NCI-H69 (cell line): ENCODE measurements at places on chromosomes 1 and 21.

GRCh38 chr1:21322681-21323016 is 32.4 kb upstream of the ECE1 start:
- no peak for DNase-seq

- DNase-seq: no peak
Observed at GRCh38 chr21:26945916-26946675, 20.8 kb downstream of the ADAMTS5 start.

- DNase-seq: no peak
Observed at GRCh38 chr1:172941945-172942344, 108.8 kb downstream of the TNFSF18 start.

DNA sequence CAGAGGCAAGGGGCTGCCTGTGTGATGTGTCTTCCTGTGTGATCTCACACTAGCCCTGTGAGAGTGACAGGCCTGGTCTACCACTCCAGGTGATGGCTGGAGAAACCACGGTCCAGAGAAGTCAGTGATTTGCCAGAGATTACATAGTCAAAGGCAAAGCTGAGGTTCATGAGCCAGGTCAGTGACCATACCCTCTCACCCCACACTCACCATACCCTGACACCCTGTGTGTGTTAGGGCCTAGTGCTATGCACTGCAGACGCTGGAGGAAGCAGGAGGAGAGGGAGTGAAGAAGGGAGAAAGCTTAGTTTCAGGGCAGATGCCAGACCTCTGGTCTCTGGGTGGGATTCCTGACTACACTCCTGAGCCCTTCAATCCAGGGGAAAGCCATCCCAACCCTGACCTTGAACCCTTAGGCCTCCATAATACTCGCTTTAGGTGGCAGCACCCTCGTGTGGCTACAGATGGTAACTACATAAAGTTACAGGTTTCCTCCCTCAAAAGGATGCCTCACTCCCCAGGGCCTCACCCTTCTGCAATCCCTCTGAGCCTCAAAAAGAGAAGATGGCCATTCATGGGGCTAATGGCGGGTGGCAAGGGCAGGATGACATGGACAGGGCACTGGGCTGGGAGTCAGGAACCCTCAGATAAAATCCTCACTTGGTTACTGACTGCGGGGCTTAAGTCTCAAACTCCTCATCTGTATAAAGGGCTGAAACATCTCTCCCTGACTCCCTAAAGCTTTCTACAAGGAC is 20.8 kb upstream of the SDC3 start:
- peak; percentile 48 for DNase-seq

GRCh38 chr1:221761354-221762002 is 19.6 kb upstream of the DUSP10 start:
- DNase-seq: no peak

GRCh38 chr1:172588296-172589291 is 55.6 kb downstream of the SUCO start:
- DNase-seq: no peak

GRCh38 chr1:181038399-181038873 is 4.7 kb downstream of the MR1 start:
- DNase-seq: peak; percentile 91

DNA sequence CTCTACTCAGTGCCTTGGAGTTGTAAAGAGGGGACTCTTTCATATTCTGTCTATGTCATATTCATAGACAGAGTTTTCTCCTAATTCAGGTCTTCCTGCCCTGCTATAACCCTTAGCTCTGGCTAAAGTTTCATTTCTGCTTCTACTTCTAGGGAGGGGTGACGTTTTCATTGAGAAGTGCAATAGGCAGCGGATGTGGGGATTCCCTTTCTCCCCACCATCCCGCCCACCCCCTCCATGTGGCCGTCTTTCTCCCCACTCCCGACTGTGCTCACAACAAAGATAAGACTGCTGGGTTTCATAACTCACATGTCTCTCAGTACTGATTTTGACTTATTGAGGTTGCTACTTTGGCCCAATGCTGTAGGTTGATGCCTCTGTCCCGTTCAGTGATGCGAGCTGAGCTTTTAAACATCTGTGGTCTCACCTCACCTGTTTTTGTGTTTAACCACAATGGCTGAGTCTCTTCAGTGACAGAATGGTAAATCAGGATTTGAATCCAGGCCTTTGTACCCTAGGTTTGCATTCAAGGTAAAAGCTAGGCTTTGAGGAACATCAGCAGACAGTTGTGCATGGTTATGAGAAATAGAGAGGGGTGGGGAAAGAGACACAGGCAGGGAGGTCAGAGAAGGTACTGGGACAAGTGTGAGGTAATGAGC is 7.8 kb upstream of the KIF14 start:
- no peak for DNase-seq

GRCh38 chr1:217602380-217602779 is 28.5 kb downstream of the GPATCH2 start:
- DNase-seq: no peak

DNA sequence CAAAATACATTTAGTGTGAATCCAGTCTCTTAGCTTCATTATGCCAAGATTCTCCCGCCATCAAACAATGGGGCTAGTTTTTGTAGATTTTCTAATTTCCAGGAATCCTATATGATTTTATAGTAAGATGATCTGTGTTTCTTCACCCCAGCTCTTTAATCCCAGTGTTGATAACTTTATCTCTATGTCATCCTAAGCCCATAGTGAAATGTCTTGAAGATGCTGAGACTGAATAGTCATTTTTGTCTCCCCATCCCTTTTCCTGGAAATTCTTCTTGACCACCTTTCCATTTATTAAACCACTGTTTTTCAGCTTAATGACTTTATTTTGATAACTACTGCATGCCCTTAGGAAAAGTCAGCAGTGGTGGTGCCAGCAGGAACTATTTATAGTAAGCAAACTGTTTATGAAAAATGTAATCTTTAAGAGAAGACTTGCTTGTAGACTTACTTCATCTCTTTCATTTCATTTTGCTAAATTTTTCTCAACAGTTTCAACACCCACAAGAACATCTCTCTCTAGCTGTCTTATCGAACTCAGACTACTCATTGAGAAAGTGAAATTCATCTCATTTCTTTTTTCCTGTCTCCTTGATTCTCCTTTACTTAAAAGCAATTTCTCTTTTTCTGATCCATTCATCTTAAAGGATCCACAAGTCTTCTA is 116.6 kb downstream of the NTMT2 start:
- DNase-seq: no peak

- DNase-seq: peak; percentile 58
Observed at GRCh38 chr1:235326719-235327558, 1.0 kb downstream of the ARID4B start.

GRCh38 chr1:40344597-40344996 is 27.5 kb upstream of the COL9A2 start:
- peak; percentile 48 for DNase-seq

GRCh38 chr1:218850367-218850766 is 323.3 kb upstream of the LYPLAL1 start:
- DNase-seq: no peak

GRCh38 chr1:53651356-53651755 is 87.6 kb downstream of the GLIS1 start:
- no peak for DNase-seq

DNA sequence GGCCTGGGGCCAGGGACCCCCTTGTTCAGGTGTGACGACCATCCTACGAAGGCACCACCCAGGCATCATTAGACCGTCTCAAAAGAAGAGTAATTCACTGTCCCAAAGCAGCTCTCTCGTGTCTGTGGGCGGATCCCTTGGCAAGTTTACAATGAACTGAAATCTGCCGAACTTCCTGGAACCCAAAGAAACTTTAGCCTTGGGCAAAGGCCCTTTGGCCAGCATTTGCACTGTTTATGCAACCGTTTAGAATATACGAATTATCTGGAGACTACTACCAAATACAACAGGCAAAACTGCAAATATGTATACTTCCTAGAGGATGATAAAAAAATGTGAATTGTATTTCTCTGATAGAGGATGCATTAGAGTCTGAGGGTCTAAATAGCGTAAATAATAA is 1.4 kb upstream of the SOD1 start:
- no peak for DNase-seq

DNA sequence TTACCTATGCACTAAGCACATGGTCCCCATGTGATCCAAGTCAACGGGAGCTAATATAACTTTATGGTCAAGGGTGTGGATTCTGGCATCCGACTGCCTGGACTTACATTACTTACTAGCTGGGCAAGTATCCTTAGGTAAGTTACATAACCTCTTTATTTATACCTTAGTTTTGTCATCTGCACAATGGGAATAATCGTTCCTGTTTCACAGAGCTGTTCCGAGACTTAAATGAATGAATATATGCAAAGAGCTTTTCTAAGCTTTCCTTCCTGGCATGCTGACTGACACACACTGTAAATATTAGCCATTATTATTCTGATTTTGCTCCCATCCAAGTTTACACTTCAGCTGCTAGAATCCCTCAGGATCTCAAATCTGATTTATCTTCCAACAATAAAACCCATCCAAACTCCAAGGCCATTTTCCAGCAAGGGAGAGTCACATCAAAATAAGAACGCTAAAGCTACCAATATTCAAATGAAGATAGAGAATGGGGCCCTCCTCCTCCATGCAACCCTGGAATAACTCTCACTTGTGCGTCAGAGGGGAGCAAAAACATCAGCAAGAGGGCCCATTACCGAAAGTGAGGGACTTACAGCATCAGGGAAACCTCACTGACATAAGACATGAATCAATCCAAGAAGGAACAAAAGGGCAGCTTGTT is 115.6 kb upstream of the KAZN start:
- no peak for DNase-seq

DNA sequence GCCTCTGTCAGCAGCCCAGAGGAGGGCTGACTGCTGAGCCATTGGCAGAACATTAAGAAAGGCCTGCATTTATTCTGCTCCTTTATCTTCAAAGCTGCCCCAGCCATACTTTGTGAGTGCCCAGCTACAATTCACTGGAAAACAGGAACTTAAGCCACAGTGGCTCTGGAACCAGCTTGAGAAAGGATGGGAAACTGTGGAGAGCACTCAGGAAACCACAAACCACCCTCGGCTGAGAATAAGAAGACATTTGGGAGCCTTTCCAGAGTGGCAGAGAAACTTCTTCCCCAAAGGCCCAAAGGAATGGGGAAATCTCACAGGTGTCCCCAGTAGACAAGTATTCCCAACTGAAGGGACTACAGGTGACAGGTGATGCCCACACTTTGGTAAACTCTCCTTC is 1.8 kb downstream of the LAMB3 start:
- no peak for DNase-seq

DNA sequence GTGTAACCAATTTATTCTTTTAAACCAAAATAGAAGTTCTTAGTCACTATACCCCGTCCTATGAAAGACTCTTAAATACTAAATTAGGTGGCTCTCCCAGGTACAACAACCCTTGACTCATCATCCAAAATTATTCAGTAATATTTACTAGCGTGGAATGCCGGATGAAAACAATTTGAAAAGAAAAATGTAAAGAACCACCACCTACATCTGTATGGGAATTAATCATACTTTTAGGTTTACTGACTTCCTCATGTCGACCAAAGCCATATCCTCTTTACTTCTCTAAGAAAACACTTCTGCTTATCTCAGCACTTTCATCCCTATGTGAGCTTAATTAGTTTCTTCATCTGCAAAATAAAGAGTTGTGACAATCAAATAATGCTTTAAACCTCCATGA is 139.6 kb downstream of the AKT3 start:
- DNase-seq: peak; percentile 24

DNA sequence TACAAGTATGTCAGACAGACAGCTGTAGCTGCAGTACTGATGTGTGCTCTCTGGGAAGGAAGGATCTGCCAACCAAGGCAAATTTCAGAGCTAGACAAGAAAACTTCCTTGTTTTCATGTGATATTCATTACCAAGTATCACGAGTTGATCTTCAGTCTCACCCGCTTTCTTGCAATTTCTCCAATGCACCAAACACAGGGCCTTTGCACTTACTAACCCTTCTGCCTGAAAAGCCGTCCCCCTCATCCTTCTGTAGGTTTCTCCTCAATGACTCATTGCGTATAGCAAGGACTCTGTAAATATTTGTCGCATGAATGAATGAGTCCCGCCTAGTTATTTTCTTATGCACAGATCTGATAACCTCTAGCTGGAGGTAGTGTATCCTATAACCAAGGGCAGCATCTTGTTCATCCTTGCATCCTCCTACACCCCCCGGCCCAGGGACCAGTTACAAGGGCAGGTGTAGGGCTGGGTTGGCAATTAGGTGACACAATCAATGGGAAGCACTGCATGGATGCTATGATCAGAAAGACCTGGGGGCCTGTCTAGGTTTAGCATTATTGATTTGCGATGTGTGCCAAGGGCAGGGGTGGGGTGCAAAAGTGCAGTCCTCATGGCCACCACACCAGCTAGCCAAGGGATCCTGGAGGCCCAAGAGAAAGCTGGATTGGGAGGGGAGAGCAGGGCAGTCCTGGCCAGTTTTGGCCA is 51.4 kb upstream of the GPR157 start:
- no peak for DNase-seq

GRCh38 chr1:184260382-184260781 is 126.4 kb upstream of the C1orf21 start:
- no peak for DNase-seq

- DNase-seq: no peak
Observed at GRCh38 chr1:118918230-118918939, 69.8 kb downstream of the TBX15 start.

- DNase-seq: no peak
Observed at GRCh38 chr21:37695111-37695510, 221.1 kb downstream of the KCNJ6 start.

DNA sequence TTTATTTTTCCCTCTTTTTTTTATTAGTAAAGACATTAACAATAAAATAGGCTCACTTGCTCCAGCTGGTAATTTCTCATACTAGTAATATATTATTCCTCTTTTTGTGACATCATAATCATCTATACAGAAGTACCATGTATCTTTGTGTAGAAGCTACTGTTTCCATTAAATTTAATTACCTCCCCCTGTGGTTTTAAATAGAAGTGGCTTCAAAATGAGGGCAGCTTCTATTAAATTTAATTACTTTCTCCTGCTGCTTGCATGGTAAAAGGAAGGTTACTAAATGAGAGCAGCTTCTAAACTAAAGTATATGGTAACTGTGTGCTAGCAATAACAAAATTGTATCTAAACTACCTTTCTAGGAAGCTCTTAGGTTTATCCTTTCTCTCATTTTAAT is 94.0 kb downstream of the DPYD start:
- peak; percentile 92 for DNase-seq

DNA sequence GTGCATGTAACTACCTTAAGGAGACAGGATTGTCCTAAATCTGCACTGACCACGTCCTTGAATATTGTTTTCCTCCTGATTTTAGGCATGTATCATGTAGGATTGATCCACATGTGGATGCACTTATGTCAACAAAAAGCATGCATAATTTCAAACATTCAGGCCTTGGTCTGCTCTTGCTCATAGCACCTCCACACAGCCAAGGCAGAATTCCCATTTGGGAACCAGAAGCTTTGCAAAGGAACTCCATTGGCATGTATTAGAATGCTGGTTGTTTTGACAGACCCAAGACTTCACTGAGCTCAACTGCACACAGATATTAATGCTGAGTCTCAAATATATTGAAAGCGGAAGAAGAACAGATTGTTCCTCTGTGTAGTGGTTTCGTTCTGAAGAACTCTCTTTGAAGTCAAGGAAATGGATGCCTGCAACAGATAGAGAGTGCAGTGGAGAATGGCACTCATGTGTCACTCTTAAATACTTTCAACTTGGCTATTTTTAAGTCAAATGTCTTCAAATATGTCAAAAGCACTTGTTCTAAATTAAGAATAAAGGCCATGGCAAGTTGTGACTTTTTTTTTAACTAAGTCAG is 387.6 kb downstream of the LTN1 start:
- no peak for DNase-seq
